AG08396 (cell line): ENCODE measurements at places on chromosomes 3 and 15.

GRCh38 chr15:39680868-39681267 lies 100.0 kb downstream of the THBS1 start:
- peak; percentile 9 for DNase-seq

GRCh38 chr3:13461169-13462124 lies 18.7 kb upstream of the HDAC11 start:
- DNase-seq, result peak; percentile 40

GRCh38 chr3:190620886-190621608 lies 107.2 kb downstream of the IL1RAP start:
- DNase-seq, result no peak

- no peak for DNase-seq
Measured at GRCh38 chr3:172592898-172593669, 69.9 kb upstream of the TNFSF10 start.

DNA sequence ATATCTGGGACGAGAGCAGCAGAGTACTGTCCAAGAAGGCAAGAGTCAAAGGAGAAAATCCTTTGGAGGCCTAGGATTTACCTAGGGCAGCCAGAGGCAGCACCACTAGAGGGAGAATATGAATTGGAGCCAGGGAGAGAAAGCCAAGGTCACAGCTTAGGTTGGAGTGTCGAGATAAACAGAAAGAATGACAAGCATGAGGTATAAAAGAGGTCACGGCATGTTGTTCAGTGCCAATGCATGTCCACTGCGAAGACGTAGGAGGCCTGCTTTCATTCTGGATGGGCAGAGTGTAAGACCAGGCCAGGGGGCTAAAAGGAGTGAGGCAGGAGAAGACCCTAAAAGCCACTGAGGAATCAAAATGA lies 47.2 kb downstream of the THBS1 start:
- DNase-seq, result no peak
